ENCODE measurements at places on chromosomes 6 and 20.

DNA sequence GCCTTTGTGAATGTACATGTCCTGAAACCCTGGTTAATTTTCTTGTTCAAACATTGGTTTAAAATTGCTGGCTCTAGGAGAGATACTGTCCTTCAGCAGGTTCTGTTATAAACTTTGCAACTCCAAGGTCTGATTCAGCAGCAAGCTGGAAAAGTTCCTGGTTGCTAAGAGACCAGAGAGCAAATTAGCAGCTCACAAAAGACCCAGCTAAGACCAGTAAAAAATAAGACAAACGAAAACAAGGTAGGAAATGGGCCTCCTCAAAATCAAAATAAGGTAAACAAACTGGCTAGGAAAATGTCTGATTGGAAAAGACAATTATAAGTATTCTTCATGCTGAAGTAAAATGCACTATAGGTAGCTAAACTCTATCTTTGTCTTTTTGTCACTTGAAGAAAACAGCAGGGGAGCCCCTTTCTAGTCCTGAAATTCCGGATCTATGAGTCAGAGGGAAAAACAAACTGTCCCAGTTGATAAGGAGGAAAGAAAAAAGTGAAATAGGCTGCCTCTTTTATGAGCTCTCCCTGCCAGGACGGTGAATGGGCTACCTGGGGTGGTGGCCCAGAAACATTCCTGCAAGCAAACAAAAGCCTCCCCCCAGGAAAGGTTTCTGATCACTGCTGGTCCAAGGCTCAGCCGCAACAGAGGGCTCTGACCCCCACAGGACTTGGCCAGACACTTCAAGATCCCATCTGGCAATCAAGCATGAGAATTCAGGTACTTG is 41.6 kb downstream of the UNC5CL start:
- no peak for DNase-seq

DNA sequence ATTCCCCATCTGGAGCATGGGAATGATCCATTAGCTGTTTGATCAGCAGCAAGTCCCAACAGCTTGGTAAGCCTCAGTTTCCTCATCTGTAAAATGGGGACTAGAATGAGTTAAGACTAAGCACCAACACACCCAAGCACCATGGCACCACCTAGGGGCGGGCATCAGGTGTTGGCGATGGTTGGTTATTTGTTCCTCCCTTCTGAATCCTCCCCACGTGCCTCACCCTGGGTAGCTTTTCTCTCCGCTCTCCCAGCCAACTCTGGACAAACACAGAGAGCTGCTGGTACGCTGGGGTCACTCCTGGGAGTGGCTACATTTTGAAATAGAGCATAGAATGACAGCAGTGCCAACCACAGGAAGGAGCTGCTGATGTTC is 13.3 kb upstream of the ITPR3 start:
- no peak for DNase-seq

DNA sequence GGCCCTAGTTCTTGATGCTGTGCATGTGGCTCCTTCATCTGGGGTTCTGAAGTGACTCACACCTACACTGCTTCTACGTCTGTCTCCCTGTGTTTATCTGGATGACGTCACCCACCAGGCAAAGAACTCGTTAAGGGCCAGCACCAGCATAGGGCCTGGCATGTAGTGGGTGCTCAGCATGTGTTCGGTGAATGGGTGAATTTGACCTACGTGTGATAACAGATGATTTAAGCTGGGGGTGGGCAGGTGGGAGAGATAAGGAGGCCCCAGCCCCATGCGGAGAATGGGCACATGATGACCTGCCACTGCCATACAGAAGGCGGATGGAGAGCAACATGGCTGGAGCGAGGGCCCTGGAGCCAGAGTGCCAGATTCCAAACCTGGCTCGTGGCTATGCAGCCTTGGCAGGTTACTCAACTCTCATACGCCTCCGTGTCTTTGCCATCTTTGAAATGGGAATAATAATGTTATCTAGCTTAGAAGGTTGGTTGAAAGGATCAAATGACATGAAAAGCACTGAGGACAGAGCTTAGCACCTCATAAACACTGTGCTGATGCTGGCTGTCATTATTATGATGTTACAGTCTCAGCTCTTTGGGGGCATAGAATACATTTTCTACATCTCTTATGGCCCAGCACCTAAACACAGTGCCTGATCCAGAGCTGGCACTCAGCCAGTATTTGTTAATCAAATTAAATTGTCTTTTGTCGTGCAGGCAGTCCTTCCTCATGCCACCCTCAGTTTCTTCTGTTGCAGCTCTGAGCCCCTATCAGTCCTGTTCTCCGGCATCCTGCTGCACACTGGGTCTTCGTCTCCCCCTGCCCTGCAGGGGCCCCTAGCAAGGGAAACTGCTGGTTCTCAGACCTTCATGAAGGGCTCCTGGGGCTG is 39.6 kb downstream of the VEGFA start:
- DNase-seq = no peak

GRCh38 chr6:54719633-54720032 is 126.9 kb upstream of the FAM83B start:
- DNase-seq = no peak
